A549 treated with GW870086 at 1 μM for 4 hours (cell line): ENCODE measurements at places on chromosomes 11 and 22. TPM values are rescaled to one million over a fixed set of nuclear protein-coding genes. Genes with fewer than 3 reads are reported as not detected.

Gene C11orf16
- total RNA-seq = not detected in 5 replicates

Gene GAB4
- not detected in 5 replicates for total RNA-seq

Gene TBX1
- total RNA-seq = 2.2 to 4.7 TPM (median 4.2 TPM) in 5 replicates

Gene FOLR2
- total RNA-seq = not detected in 5 replicates

Gene PHOX2A
- total RNA-seq = not detected in 5 replicates

Gene IGLL1
- not detected in 5 replicates for total RNA-seq

Gene MRE11
- total RNA-seq = 13.1 to 17.3 TPM (median 16.5 TPM) in 5 replicates

Gene P4HA3
- 40.7 to 60.7 TPM (median 52.7 TPM) in 5 replicates for total RNA-seq

Gene KRTAP5-10
- not detected in 5 replicates for total RNA-seq

Gene SREBF2
- 22.8 to 31.3 TPM (median 29.8 TPM) in 5 replicates for total RNA-seq

Gene KLHDC7B
- not detected in 5 replicates for total RNA-seq

Gene SCGB2A2
- total RNA-seq = not detected in 5 replicates

Gene KRTAP5-2
- total RNA-seq = not detected in 5 replicates

Gene RPLP2
- 1,669 to 2,765 TPM (median 2,317 TPM) in 5 replicates for total RNA-seq

Gene NXPE4
- total RNA-seq = not detected in 5 replicates

Gene MAPK8IP2
- 2.9 to 3.9 TPM (median 3.7 TPM) in 5 replicates for total RNA-seq

Gene C11orf86
- total RNA-seq = 60.1 to 99.8 TPM (median 85.5 TPM) in 5 replicates

Gene OR51B4
- not detected in 5 replicates for total RNA-seq

Gene GGT5
- 2.1 to 3.3 TPM (median 2.5 TPM) in 5 replicates for total RNA-seq

Gene CHRM1
- 0.06 TPM in 2 of 5 replicates, not detected in the others for total RNA-seq

Gene SERGEF
- total RNA-seq = 15.5 to 19.8 TPM (median 17.0 TPM) in 5 replicates

Gene OR52L1
- not detected in 5 replicates for total RNA-seq

Gene KREMEN1
- 2.7 to 4.7 TPM (median 4.3 TPM) in 5 replicates for total RNA-seq

Gene NPAS4
- not detected in 5 replicates for total RNA-seq

Gene PRAME
- total RNA-seq = 88.1 to 103 TPM (median 99.3 TPM) in 5 replicates

Gene VWCE
- 0.61 to 0.90 TPM (median 0.68 TPM) in 5 replicates for total RNA-seq

Gene IRF7
- total RNA-seq = 5.8 to 8.1 TPM (median 5.9 TPM) in 5 replicates

Gene SCUBE1
- 0.08 to 0.31 TPM (median 0.13 TPM) in 5 replicates for total RNA-seq

Gene CABP4
- not detected in 5 replicates for total RNA-seq

Gene GALNT18
- total RNA-seq = 25.3 to 28.7 TPM (median 27.3 TPM) in 5 replicates

Gene PCSK7
- total RNA-seq = 13.2 to 21.5 TPM (median 16.6 TPM) in 5 replicates

Gene TSPAN32
- not detected in 5 replicates for total RNA-seq

Gene KCNQ1OT1
- 0.03 to 0.07 TPM (median 0.05 TPM) in 5 replicates for total RNA-seq

Gene RFPL1
- not detected in 5 replicates for total RNA-seq

Gene PC
- total RNA-seq = 32.8 to 42.0 TPM (median 38.6 TPM) in 5 replicates
